Activated CD8-positive, alpha-beta memory T cell treated with anti-CD3 and anti-CD28 coated beads for 4 hours (primary cell): ENCODE measurements at places on chromosomes 11 and 22.

- no peak for DNase-seq
Observed at GRCh38 chr11:133732109-133732674, 113.1 kb downstream of the SPATA19 start.

GRCh38 chr11:126158054-126158791 is 53.2 kb downstream of the RPUSD4 start:
- no peak for DNase-seq

DNA sequence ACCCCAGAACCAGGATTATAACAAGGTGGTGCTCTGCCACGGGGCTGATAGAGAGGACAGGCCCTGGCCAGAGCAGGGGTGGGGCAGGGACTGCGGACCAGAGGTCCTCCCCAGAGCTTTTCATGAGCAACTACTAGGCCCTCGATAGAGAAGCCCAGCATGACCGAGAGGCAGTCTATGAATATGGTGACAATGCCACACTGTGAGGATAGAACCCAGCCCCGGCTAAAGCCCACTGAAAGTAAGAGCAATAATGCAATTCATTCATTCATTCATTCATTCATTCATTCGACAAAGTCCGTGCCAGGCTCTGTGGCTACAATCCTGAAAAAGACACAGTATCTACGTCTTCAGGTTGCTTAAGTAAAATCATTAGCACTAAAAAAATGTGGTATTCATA is 35.6 kb upstream of the CD5 start:
- no peak for DNase-seq

DNA sequence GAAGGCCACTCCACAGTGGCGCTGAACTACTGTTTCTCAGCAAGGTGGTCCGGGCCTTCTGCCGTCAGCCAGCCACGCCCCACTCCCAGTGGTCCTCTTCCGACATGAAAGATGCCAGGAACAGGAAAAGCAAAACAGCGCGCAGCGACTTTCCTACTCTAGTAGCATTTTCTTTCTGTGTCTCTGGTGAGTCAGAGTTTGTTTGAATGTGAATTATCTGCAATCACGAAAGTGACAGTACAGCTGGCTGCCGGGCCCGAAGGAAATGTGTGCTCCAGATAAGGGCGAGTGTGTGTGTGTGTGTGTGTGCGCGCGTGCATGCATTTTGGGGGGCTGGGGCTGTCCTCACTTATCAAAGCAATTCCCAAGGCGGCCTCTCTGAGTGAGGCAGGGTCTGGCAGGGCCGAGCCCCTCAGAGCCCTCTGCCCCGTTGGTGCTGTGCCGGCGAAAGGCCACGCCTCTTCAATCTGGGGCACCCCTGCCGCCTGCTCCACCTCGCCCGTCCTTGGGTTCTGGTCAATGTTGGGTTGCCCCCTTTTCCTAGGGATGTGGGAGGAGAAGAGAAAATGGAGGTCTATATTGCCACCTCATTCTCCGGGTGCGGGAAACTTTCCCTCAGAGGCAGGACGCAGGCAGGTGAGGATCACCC is 288.5 kb downstream of the KIRREL3 start:
- DNase-seq = no peak

DNA sequence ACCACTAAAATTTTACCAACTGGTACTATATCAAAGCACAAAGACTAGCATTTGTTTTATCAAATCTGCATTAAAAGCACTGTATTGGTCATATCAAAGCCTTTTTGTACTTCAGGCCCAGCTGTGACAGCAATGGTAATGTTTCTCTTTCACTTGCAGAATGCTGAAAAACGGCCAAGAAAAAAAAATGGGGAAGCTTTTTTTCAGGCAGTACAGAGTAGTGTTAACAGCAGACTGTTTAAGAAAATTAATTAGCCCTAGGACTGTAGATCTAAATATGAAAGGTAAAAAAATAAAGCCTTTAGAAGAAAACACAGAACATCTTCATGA is 33.3 kb downstream of the DENND5A start:
- no peak for DNase-seq

DNA sequence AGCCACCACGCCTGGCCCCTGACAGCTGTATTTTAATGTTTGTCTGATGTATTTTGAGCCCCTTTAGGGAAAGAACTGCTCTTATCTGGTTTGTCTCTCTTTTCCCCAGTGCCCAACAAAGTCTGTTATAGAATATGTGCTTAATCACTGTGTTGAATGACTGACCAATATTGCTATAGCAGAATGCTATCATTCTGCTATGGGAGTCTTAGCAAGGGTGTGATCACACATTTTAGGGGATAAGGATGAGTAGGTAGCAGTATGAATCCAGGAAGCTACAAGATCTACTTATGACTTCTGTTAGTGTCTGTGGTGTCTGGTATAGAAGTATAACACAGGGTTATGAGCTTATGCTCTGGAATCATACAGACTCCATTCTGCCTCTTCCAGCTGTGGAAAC is 117.5 kb upstream of the RRM1 start:
- no peak for DNase-seq
